ENCODE measurements at places on chromosomes 13 and 19.

- DNase-seq = no peak
These were observed 1534.0 kb upstream of the SPRY2 start for GRCh38 chr13:81874681-81875661.

GRCh38 chr13:23673354-23673753 lies 103.1 kb downstream of the TNFRSF19 start:
- DNase-seq = no peak

- no peak for DNase-seq
These were observed 199.3 kb downstream of the RFC3 start for GRCh38 chr13:34017231-34017630.

- peak; percentile 96 for DNase-seq
These were observed 5.1 kb upstream of the FLT3LG start for GRCh38 chr19:49468746-49469447.

DNA sequence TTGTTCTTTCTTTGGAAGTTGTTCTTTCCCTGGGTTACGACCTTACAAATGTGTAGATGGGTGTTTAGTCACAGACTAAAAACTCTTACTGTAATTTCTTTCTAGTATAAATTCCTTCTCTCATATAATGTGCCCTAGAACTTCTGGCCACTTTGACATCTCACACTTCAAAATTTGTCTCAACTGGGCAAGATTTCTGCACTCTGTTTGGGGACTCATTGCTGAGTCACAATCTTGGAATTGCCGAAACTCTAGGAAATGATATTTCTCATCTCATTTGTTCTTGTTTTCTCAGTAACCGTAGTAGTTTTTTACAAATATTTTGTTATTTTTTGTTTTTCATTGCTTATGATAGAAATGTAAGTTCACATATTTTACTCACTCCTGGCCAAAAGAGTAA lies 2523.2 kb upstream of the PCDH20 start:
- no peak for DNase-seq

GRCh38 chr13:40776232-40776631 lies 5.2 kb upstream of the MRPS31 start:
- peak; percentile 42 for DNase-seq

DNA sequence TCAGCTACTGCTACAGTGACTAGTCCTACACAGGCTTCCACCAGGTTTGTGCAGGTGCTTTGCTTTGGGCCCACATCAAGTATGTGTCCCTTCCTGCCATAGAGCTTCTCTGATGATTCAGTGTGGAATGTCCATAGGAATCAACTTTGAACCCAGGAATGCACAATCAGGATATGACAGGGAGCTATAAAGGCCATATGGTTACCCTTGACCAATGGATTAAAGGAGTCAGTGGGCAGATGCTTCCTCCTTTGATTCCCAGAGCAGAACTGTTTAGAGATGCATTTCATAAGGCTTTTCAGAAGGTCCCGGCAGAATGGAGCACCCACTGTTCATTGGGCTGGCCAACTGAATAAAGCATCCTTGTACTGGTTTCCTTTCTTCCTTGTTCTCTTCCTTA lies 145.2 kb upstream of the WASF3 start:
- DNase-seq = no peak

All from CD4-positive, alpha-beta memory T cell (primary cell).